ENCODE measurements at places on chromosomes 13 and 19. TPM values are rescaled to one million over a fixed set of nuclear protein-coding genes. Genes with fewer than 3 reads are reported as not detected.

- no peak for DNase-seq
Observed at GRCh38 chr19:11586331-11586730, 8.9 kb upstream of the ACP5 start.

GRCh38 chr13:55483626-55484158, 1657.0 kb upstream of the PRR20A start:
- no peak for DNase-seq

DNA sequence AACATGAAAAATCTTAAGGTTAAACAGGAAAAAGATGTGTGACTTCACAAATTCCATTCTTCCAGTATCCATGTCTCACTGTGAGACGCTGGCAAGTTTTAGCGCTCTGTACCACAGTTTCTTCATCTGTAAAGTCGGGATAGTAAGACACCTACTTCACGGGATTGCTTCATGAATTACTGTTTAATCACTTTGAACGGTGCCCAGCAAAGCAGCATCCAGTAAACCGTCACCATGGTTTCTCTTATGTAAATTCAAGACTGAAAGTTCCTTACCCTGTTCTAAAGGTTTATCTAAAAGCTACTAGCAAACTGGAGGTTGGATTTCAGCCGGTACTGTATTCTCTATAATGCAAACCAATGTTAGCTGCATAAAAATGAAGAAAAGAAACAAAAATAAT, 53.5 kb downstream of the KATNAL1 start:
- no peak for DNase-seq

DNA sequence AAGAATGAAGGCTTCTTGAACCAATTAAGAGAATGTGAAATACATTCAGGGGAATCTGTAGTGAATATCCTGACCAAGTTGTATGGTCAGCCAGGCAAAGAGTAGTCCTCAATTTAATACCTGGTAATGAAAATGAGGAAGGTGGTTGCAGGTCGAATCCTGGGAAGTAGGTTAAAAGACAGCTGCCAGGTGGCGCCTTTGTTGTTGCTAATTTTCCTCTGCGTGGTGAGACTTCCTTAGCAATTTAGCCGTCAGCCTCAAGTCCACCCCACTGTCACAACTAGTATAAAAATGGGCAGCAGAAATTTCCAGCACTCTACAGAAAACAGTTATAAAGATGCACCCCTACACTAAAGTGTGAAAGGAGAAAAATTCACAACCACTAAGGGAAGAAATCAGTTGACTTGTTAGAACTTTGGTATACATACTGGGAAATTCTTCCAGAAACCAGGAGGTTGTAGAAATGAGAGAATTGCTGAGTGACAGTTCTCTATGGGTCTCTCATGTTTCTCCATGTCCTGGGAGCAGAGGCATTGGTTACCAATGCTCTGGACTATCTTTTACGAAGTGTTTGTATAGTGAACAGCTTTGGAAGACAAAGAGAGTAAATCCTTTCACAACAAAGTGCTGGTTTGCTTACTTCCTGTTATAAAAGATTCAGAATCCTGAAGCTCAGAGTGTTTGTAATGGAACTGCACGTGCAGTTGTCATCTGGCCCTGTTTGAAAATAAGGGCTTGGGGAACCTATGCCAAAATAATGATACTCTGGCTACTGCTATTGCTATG, 235.9 kb downstream of the NHLRC3 start:
- peak; percentile 29 for DNase-seq

NLRP13 gene
- not detected for total RNA-seq

IRS2 gene
- 4.5 TPM for total RNA-seq

DNA sequence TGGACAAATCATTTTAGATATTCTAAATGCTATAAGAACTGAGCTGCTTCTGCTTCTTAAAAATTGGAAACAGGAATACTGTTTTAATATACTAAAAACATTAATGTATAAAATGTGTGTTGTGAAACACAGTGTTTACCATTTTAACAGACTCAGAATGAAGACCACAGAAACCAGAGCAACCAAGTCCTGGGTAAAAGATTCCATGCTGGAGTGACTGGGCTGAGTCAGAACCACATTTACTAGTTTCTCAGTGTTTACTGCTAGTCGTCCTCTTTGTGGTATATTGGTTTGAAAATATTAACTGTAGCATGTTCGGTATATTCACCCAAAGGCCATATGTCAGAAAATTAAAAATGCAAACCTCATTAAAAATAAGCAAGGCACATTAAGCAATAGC, 31.9 kb downstream of the ANKRD10 start:
- no peak for DNase-seq

GRCh38 chr19:51815043-51815442, 20.1 kb downstream of the FPR3 start:
- DNase-seq: no peak

IRGC gene
- not detected for total RNA-seq

OR7C2 gene
- not detected for total RNA-seq

DNA sequence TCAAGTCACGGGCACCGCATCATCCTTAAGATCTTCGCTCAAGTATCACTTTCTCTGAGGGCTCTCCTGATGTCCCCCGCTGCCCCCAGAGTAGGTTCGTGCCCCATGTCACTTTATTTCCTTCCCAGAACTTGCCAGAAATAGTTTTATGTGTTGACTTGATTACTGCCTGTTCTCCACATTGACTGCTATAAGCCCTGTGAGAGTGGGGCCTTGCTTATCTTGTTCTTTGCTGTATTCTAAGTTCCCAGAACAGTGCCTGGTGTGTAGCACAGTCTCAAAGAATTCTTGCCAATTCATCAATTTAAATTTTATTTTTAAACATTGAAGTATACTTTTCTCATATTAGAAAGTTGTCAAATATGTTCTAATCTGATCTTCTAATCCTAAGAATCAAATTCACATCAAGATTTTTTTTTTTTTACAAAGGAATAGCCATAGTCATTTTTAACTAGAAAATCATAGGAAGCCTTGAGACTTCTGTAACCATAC, 32.1 kb upstream of the GPR183 start:
- DNase-seq: no peak

MISP3 gene
- 0.78 TPM for total RNA-seq

DZIP1 gene
- total RNA-seq: 7.1 TPM

CALR3 gene
- total RNA-seq: not detected

DNA sequence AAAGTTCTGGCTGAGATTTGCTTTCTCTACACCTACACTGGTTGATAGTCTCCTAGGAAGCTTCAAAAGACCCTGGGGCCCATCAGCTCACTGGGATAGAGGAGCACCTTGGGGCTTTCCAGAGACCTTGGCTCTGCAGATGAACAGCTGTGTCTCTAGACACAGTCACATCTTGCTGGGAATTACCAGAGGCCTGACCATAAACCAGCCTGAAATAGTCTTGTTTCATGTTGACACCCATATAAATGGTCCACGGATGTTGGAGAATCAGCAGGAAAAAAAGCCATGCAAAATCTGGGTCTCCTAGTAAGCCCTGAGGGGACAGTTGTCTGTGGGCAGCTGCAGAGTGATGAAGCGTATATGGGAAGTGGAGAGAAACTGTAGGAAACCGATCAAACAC, 207.6 kb downstream of the DNAJC15 start:
- no peak for DNase-seq

MYPOP gene
- total RNA-seq: 3.6 TPM

DNA sequence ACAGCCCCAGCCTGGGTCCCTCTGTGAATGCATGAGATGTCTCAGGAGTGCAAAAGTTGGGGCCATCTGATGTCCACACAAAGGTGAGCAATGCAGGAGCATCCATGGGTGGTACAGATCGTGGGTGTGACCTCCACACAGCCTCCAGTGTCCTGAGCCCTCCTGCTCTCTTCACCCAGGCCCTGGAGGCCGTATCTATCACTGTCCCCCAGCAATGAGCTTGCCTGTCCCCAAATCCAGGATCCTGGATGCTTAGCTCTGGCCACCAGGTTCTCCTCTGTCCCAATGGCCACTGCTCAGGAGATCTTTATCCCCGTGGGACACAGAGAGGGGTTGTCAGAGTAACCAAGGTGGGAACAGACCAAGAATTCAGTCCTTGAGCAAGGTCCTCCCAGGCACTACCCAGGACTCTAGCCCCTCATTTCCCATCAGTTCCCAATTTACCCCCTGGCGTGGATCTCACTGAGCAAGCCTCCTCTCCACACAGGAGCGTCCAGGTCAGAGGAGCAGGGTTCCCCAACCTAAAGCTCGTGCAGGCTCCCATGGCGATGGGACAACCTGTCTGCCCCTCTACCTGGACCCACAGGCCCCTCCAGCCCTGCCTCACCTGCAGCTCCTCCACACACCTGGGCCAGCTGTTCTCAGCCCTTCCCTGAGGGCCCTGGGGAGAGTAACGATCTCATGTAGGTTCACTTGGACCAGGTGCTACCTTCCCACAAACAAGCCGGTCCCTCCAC, 11.3 kb downstream of the CEACAM21 start:
- DNase-seq: no peak

ZNF529 gene
- total RNA-seq: 5.8 TPM

GRCh38 chr19:45403781-45404556, 900 bp downstream of the PPP1R13L start:
- DNase-seq: peak; percentile 49

- no peak for DNase-seq
Observed at GRCh38 chr13:46126056-46126455, 21.2 kb upstream of the CPB2 start.

GRCh38 chr19:41646589-41647204, 19.8 kb upstream of the CEACAM4 start:
- DNase-seq: no peak

NLRP7 gene
- total RNA-seq: not detected

GRCh38 chr19:12782424-12783290, 7.3 kb upstream of the HOOK2 start:
- no peak for DNase-seq

GRCh38 chr13:112733661-112734379, 44.0 kb downstream of the ATP11A start:
- DNase-seq: no peak

DNA sequence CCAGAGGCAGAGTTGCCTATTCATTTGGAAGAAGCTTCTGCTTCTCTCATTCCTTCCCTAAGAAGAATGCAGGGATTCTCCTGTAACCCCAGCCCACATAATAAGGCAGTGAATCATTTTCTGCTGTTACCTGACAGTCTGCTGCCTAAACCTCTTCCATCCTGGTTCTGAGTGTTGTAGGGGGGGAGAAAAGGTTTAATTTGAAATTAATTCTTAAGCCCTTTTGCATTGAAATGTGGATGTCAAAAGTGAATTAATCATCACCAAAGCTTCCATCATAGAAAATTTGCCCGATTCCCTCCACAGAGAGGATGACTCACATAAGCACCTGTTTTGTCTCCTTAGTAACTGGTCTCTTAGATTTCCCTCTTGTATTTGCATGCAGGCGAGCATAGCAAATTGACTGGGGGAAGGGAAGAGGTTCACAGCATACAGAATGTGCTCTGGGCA, 146.7 kb upstream of the FNDC3A start:
- DNase-seq: peak; percentile 69

LRRC8E gene
- total RNA-seq: 8.2 TPM

DNA sequence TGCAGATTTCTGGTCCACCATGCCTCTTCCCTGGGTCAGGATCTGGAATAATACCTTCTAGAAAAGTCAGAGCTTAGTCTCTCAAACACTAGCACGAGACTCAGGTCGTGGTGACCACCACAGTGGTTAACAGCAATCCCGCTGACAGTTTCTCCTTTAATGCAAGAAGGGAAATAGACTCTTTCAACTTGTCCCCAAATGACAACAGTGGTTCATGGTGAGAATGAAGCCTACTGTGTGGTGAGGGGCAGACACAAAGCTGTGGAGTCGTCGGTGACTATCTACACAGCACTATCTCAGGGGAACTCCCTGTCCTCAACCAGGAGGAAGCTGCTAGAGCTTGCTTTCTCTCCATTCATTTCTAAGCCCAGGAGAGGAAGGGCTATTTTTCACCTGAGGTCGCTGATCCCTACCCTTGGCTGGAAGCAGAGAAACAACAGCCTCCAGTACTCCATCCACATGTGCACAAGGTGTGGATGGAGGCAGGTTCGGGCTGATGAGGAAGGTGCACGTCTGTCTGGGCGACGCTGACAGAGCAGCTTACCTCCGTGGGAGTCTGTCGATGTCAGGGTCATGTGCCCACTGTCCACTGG, 72.4 kb downstream of the STK24 start:
- no peak for DNase-seq

SHD gene
- not detected for total RNA-seq

DNA sequence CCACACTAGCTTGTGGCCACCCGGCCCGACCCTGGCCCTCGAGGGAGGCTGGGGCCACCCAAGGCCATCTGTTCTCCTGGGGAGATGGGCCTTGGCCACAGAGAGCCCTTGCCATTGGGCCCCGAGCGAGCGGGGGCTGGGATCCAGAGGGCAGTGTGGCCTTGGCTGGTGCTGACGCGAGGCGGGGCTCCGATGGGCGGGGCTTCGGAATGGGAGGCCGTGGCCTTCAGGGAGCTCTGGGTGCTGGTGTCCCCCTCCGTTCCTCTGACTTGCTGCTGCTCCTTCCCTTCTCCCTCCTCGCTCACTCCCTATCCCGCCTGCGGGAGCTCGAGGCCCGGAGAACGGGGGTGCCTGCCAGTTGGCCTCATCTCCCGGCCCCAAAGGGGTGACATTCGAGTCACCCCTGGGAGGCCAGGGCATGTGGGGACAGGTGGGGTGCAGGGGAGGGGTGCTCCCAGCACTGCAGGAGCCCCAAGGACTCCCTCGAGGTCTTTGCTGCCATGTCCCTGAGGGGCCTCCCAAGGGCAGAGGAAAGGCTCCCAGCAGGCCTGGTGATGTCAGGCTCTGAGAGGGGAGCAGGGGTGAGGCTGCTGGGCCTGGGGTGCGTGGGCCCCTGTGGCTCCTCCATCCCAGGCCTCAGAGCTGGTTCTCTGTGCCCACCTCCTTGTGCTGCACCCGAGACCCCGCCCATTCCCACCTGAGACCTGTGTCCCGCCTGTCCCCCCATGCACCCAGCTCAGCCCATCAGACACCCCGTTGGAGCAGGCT, 4.2 kb downstream of the NCLN start:
- DNase-seq: no peak

DNA sequence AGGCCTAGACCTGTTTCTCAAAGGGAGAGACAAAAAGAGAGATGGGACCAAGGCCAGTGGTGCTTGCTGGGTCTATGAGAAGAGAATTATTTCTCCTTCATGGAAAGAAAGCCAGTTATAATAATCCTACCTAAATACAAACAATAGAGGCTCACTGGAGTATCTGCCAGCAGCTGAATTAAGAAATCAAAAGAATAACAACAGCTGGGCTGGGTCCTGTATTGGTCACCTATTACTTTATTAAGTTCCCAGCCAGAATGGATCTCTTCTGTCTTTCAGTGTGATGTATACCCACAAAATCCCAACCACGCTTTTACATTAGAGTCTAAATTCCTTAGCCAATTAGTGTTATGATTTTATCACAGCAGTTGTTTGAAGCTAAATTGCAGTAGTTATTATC, 297.8 kb upstream of the DACH1 start:
- DNase-seq: no peak
